ENCODE measurements at places on chromosomes 1 and 21.

DNA sequence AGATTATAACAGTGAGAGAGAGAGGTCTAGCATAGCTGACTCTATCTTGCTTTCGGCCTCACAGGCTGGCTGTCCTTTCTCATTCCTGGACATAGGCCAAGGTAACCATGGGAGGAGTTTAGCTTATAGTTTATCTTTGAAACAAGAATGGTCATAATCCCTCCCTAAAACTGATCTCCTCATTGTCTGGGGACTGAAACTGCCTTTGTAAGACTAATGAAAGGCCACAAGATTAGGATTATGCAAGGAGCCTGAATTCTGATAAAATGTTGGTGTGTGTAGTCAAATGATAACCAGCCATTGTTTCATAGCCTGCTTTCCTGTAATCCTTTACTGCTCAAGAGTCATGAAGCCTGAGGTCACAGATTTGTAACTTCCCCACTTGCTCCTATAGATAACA lies 131.9 kb upstream of the LYPLAL1 start:
- no peak for DNase-seq

DNA sequence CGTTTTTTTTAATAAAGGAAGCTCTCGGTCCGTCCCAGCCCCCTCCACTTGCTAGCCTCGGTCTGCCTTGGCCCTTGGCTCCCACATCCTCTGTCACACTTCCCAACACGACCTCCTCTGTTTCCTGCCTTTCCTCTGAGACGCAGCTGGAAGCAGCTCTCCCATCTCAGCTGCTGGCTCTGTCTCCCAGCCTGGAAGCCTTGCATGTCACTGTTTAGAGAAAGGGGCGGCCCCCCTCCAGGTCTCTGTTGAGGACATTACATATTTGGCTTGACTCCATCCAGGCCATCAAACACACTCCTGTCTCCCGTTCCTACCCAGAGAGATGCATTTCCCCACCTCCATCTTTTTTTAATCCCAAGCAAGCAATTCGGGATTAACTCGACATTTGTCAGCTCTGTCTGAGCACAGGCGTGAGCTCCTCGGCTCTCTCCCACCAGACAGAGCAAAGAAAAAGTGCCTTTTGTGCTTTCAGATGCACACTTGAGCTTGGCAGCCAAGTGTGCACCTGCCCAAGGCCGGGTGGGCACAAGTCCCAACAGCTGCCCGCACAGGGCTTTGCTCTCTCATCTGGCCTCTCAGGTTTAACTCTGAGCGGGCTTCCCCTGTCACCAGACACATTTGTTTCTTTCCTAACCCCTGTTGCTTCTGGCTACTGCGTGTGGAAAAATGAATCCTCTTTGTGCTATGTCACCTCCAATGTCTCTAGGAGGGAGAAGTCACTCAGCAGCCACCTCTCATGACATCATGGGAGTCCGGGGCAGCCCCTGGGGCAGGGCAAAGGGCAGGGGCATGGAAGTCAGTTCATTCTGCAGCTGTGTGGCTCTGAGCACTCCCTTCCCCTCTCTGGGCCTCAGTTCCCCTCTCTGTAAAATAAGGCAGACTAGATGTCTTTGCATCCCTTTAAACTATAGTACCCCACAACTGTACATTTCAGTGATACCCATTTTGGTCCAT lies 108.3 kb downstream of the KCND3 start:
- DNase-seq, result no peak

DNA sequence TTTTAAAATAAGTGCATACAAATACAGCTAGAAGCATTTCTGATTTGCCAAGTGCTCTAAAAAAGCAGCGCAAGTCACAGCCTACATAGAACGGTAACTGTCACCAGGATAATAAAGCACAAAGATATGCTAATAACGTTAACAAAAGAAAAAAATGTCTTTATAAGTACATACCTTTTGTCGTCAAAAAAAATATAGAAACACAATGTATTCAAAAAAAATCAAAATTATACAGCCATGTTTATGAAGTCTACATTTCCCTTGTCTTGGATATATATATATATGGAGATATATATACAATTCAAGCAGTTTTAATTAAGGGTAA lies 3.2 kb downstream of the IRF2BP2 start:
- no peak for DNase-seq

GRCh38 chr1:192668409-192668983 lies 32.5 kb downstream of the RGS13 start:
- DNase-seq, result no peak

GRCh38 chr1:157399984-157400382 lies 152.3 kb downstream of the FCRL5 start:
- DNase-seq, result no peak
